SJSA1 (cell line): ENCODE measurements at places on chromosomes 3 and 15. TPM values are rescaled to one million over a fixed set of nuclear protein-coding genes. Genes with fewer than 3 reads are reported as not detected.

DNA sequence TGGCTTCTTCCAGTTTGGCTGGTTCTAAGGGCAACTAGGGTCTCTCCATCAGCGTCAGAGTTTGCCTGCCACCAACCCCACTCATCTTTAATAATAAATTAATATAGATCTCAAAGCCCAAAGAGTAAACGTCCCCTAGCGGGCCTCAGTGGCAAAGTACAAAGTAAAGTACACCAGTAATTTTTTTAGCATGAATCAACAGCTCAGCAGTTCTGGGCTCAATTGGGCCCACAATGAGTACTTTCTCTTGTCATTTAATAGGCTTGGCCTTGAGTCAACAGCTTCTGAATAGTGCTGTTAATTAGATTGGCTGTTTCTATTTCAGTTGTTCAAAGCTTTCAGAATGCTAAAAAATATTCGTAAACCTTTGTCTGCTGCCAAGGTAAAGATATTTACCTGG, 89.0 kb upstream of the PFN2 start:
- peaks cover 10% of the 10 kb centered on the region for H3K4me1 ChIP-seq
- H3K27me3 ChIP-seq, result no peaks in the 10 kb centered on the region
- no peaks in the 10 kb centered on the region for H3K36me3 ChIP-seq
- no peak for DNase-seq

GRCh38 chr3:58084166-58084565, 75.9 kb downstream of the FLNB start:
- no peak overlapping the region for H3K27ac ChIP-seq
- H3K4me3 ChIP-seq, result no peak overlapping the region
- H3K36me3 ChIP-seq, result peaks cover 76% of the 10 kb centered on the region
- DNase-seq, result no peak
- H3K27me3 ChIP-seq, result no peaks in the 10 kb centered on the region

- no peak overlapping the region for H3K27ac ChIP-seq
- H3K27me3 ChIP-seq, result peaks cover 3% of the 10 kb centered on the region; the same call in 1 of the 2 replicates
- no peaks in the 10 kb centered on the region for H3K36me3 ChIP-seq
- no peak overlapping the region for H3K4me3 ChIP-seq
Measured at GRCh38 chr15:79059081-79059572, 31.5 kb downstream of the RASGRF1 start.

The HCLS1 gene
- not detected in 2 replicates for total RNA-seq

GRCh38 chr15:55823191-55823670, 80.3 kb upstream of the PRTG start:
- H3K27me3 ChIP-seq, result no peaks in the 10 kb centered on the region
- no peak overlapping the region for H3K4me3 ChIP-seq
- peaks cover 9% of the 10 kb centered on the region; the same call in 1 of the 2 replicates for H3K36me3 ChIP-seq
- DNase-seq, result peak; percentile 28

The EFCC1 gene
- total RNA-seq, result 1.5 and 2.8 TPM in 2 replicates

GRCh38 chr15:38062696-38063095, 128.3 kb downstream of the TMCO5A start:
- no peak overlapping the region for H3K27ac ChIP-seq
- no peaks in the 10 kb centered on the region for H3K27me3 ChIP-seq
- H3K36me3 ChIP-seq, result no peaks in the 10 kb centered on the region
- H3K4me1 ChIP-seq, result peaks cover 17% of the 10 kb centered on the region
- H3K4me3 ChIP-seq, result no peak overlapping the region

The SLC27A2 gene
- total RNA-seq, result 0.13 TPM in 1 of 2 replicates, not detected in the other

The SIN3A gene
- total RNA-seq, result 11.7 and 29.4 TPM in 2 replicates

GRCh38 chr15:58458076-58458475, 26.3 kb downstream of the LIPC start:
- no peak overlapping the region for H3K4me3 ChIP-seq
- no peaks in the 10 kb centered on the region for H3K27me3 ChIP-seq
- DNase-seq, result no peak
- H3K4me1 ChIP-seq, result peaks cover 35% of the 10 kb centered on the region

The SMCO1 gene
- not detected in 2 replicates for total RNA-seq

DNA sequence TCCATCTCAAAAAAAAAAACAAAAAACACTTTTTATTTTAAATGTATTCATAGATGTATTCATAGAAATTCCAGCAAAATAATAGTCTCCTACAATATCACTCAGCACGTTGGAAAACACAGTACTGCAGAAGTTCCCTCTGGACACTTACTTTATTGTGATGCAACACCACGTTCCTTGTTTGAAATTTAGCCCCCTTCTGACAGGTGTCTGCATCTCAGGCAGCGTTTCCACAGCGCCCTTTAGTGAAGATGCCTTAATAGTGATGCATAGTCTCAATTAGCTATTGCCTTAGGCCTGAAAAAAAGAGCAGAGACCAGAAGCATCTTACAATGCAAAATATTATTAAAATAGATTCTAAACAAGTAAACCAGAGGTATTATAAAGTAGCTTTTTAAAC, 20.3 kb downstream of the IL12A start:
- no peak overlapping the region for H3K4me3 ChIP-seq
- H3K36me3 ChIP-seq, result no peaks in the 10 kb centered on the region
- no peak overlapping the region for H3K27ac ChIP-seq
- DNase-seq, result no peak
- no peaks in the 10 kb centered on the region for H3K4me1 ChIP-seq
- H3K27me3 ChIP-seq, result no peaks in the 10 kb centered on the region

The ST8SIA2 gene
- total RNA-seq, result 3.9 and 5.7 TPM in 2 replicates

The CYP1A1 gene
- total RNA-seq, result 0.18 TPM in 1 of 2 replicates, not detected in the other

DNA sequence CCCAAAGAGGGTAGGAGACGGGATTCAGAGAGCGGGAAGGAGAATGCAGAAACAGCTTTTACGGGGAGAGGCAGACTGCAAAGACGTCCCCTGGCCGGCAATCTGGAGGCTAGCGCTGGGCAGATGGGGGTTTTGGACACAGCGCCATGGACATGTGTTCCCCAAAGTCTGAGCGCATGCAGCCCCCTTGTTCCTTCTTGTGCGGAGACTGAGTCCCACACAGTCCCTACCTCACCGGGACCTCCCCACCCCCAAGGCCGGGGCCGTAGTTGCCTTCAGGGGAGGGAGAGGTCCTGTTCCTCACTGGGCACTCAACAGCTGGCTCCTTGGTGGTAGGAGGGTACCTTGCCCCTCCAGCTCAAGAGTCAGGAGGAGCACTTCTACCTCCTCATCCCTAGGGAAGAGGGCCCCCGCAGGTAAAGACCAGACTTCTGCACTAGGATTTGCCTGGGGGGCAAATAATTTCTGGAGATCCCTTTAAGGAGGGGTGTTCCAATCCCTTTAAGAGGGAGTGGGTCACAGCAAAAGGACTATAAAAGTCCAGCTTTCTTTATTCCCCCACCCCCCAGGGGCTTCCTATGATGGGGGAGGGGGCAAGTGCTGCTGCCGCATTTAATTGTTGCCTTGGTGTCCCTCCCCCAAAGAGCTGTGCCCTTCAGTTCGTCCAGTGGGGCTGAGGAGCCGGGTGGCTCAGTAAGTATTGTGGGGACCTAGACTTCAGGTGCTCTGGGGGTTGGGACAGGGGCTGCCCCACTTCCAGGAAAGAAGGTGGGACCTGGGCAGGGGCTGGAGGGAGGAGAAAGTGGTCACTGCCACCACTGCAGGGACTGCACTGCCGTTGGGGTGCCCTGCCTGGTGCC, 3.6 kb upstream of the BAHD1 start:
- no peak overlapping the region for H3K4me3 ChIP-seq
- no peak overlapping the region for H3K27ac ChIP-seq
- DNase-seq, result no peak
- peaks cover 40% of the 10 kb centered on the region for H3K27me3 ChIP-seq
- peaks cover 4% of the 10 kb centered on the region for H3K36me3 ChIP-seq

The AHSG gene
- total RNA-seq, result not detected in 2 replicates

DNA sequence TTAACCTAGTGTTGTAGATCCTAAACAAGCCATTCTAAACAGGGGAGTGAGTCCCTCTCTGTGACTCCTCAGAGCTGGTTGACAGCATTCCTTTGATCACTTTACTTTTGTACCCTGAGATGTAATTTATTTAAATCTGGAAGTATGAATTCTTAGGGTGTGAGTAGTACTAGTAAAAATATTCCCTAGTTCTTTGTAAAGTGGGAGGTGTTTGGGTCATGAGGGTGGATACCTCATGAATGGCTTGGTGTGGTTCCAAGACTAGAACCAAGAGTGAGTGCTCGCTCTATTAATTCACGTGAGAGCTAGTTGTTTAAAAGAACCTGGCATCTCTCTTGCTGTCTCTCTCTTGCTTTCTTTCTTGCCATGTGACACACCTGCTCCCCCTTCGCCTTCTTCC, 223.7 kb downstream of the SQOR start:
- H3K27me3 ChIP-seq, result no peaks in the 10 kb centered on the region
- H3K36me3 ChIP-seq, result no peaks in the 10 kb centered on the region
- peak overlapping the region; percentile 46 for H3K27ac ChIP-seq
- H3K4me3 ChIP-seq, result no peak overlapping the region

- no peaks in the 10 kb centered on the region for H3K36me3 ChIP-seq
- no peaks in the 10 kb centered on the region for H3K4me1 ChIP-seq
- no peaks in the 10 kb centered on the region for H3K27me3 ChIP-seq
- no peak overlapping the region for H3K4me3 ChIP-seq
- H3K27ac ChIP-seq, result no peak overlapping the region
Measured at GRCh38 chr3:94024385-94024784, 4.0 kb downstream of the STX19 start.

GRCh38 chr15:43854801-43855200, 28.0 kb downstream of the WDR76 start:
- H3K4me3 ChIP-seq, result no peak overlapping the region
- H3K36me3 ChIP-seq, result peaks cover 88% of the 10 kb centered on the region
- H3K27ac ChIP-seq, result no peak overlapping the region

DNA sequence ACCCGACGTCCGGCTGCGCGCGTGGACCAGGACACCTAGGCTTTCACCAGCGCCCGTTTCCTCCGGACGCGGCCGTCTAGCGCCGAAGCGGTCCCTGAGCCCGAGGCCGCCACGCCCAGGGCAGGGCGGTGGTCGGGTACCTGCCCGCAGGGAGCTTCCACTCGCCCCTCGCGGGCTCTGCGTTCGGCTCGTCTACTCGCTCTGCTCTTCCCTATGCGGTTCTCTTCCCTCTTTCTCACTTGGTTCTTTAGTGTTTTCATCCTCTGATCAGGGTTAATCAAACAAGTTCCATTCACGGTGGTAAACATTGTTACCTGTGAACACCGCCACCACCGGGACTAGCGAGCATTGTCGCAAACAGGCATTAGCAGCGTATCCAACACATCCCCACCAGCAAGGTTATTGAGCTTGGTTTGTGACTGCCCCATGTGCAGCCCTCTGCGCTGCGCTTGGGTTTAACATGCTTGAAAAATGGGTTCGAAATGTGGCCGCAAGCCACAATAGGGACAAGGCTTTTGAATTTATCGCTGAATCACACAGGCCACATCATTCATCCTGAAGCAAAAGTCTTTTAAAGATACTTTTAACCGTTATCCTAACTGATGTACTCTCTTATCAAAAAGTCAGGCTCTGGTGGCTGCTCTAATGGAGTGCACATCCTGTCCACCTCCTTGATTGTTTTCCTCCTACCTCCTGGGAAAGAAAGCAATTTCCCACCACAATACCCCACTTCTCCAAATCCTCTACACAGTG, 843 bp upstream of the CD47 start:
- H3K27ac ChIP-seq, result peak overlapping the region; percentile 89
- H3K4me3 ChIP-seq, result peak overlapping the region; percentile 99
- DNase-seq, result no peak
- peaks cover 12% of the 10 kb centered on the region for H3K36me3 ChIP-seq
- H3K4me1 ChIP-seq, result peaks cover 25% of the 10 kb centered on the region
